ENCODE measurements at places on chromosomes 16 and 17.

GRCh38 chr16:12119562-12119961, 143.0 kb downstream of the SNX29 start:
- DNase-seq: no peak

GRCh38 chr16:379183-379960, 2.4 kb downstream of the PGAP6 start:
- no peak for DNase-seq

- no peak for DNase-seq
Measured at GRCh38 chr17:15281909-15282308, 16.8 kb upstream of the PMP22 start.

DNA sequence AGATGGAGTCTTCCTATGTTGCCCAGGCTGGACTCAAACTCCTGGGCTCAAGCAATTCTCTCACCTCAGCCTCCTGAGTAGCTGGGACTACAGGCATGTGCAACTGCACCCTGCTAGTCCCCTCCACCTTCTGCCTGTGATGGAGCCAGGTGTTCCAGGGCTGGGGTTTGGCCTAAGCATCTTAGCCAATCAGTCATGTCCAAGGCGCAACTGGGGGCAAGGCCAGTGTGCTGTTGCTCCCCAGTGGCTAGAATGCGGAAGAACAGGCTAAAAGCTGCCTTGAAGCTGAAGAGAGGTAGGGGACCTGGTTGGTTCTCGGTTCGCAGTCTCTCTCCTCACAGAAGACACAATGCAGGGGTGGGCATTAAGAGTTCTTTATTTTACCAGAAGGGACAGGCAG, 18.6 kb downstream of the FLOT2 start:
- DNase-seq: no peak

DNA sequence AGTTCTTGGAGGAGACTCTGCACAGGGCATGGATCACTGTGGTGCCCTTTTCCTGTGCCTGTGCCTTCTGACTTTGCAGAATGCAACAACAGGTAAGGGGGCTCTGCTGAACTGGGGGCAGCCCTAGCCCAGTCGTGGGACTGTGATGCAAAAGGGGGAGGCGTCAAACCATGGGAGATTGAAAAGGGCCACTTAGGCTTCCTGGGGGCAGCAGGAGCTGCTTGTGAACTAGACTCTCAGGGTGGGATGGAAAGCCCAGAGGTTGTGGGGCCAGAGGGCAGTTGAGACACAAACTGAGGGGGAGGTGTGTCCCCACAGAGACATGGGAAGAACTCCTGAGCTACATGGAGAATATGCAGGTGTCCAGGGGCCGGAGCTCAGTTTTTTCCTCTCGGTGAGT, 19.6 kb downstream of the ADGRG5 start:
- DNase-seq: no peak

- DNase-seq: no peak
Measured at GRCh38 chr16:28935346-28935745, 3.6 kb downstream of the CD19 start.

DNA sequence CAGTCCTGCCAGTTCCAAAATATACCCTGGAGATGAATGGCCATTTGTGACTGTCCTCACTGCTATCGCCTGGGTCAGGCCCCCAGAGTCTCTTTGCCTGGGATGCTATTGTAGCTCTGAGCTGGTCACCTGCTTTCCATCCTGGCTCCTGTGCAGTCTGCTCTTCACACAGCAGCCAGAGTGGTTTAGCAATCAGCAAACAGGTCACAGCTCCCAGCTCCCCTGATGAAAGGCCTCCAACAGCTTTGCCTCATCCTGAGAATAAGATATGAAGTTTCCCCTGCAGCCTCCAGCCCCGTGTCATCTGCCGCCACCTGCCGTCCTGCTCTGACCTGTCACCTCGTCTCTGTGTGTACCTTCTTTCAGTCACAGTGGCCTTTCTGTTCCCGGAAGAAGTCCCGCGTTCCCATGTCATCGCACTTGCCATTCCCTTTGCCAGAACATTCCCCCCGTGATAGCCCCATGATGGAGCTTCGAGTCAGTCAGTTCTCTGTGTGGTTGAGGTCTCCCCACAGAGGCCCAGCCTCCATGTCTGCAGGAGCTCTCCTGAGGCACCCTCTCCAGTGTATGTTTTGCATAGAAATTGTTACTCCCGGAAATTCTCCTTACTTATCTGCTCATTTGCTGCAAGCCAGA, 281.5 kb downstream of the SNX29 start:
- no peak for DNase-seq

GRCh38 chr17:76943781-76944213, 75.6 kb downstream of the MGAT5B start:
- no peak for DNase-seq

- no peak for DNase-seq
Measured at GRCh38 chr17:12064395-12064794, 43.7 kb downstream of the MAP2K4 start.

GRCh38 chr16:52553322-52553721, 6.4 kb upstream of the TOX3 start:
- DNase-seq: peak; percentile 87

DNA sequence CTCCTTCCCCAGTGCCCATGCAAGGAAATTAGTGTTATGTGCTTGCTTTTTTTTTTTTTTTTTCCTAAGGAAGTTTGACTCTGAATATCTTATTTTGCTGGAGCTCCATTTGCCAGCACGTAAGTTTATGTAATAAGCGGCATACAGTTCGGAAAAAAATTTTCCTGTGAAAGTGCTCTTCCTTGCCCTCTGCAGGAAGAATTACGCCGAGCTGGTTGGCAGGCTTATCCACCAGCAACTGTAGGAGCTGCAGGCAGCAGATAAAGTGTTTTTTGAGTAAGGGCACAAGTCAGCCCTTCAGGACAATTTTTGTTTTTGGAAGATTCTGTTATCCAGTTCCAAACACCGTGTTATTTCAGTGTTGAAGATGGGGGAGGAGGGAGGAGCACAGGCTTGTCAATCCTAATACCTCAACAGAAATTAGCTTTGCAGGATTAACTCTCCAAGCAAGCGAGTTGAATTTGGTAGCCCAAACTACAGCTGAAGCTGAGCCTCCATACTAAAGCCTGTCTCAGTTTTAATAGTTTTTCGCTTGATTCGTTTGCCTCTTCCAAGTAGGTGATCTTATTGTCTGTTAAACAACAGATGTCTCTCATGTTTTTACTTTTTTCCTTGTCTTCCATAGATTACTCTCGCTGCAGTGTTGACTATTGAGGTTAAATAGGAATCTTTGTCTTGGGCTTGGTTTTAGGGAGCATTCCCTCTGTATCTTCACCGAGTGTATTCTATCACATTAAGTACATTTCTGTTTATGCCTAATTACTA, 1.1 kb downstream of the SPECC1 start:
- DNase-seq: no peak

GRCh38 chr17:65287040-65287439, 149.9 kb downstream of the RGS9 start:
- DNase-seq: no peak

DNA sequence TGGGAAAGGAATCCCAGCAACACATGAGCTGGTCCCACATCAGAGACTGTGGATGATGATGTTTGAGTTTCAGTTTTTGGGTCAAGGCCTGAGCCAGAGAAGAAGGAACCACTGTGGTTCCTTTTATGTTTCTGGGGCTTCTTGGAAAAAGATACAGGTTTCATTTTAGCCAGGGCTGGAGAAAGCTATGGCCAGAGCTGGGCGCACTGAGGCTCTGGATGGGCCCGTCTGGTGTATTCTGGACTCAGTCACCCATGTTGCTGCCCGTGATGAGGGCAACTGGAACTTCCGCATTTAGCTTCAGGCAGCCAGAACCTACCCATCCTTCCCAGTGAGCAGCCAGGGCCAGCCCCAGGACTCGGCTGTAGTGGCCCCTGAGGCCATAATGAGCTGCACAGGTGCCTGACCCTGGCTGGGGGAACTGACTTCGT, 15.0 kb upstream of the PITPNA start:
- no peak for DNase-seq

DNA sequence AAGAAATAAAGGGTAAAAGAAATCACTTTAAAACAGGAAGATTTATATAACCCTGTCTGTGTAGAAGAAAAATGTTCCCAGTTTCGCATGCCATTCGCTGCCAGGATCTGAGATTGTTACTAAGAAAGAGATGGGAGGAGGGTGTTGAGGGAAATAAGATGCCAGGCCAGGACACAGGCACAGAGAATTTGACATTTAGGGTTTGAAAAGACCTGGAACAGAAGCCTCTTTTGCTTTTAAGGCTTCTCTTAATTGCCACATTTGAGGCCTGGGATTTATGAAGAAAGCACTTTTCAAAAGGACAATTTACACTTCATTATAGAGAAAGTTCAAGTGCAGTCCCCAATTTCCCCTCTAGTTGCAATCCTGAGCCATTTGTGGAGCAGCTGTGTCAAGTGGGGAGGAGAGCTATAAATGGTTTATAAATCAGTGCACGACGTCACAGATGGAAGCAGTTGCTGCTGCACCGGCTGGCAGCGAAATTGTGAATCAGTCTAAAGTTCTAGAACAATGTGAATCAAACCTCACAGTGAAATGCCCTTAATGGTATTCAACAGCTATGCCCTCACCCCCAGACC, 26.5 kb upstream of the C16orf87 start:
- DNase-seq: no peak

DNA sequence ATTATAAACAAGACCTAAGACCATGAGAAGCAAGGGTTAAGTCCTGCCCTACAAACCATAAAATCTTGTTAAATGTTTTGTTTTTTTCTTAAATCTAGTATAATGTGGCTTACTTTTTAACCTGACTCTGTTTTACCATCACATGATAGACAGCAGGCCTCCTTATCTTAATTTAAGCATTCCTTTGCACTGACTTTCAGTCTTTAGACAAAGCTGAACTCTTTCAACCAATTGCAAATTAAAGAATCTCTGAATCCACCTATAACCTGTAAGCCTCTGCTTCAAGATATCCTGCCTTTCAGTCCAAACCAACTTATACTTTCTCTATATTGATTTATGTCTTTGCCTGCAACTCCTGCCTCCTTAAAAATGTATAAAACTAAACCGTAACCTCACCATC, 478.5 kb downstream of the GRIN2A start:
- no peak for DNase-seq

- DNase-seq: no peak
Measured at GRCh38 chr17:28346199-28346580, 10.6 kb downstream of the TNFAIP1 start.

- no peak for DNase-seq
Measured at GRCh38 chr17:39925282-39926134, 1.9 kb downstream of the ORMDL3 start.

Measured in esophagus muscularis mucosa (tissue), 4 donors.